ENCODE measurements at places on chromosomes 6 and 20.

DNA sequence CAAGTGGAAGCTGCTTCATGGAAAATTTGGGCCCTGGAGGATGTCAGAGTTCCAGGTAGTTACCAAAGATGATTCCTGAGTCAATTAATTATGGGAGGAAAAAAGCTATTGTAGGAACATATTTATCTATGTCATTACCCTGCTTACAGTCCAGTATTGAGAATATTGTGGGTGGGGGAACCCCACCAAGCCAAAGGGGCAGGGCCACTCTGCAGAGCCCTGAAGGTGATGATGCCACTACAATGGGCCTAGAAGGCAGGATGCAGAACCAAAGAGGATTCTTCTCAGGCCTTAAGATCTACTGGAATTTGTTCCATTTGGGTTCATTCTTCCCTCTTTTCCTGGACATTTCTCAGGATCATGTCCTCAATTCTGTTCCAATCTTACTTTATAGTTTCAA is 375.2 kb upstream of the MARCKS start:
- no peak for DNase-seq

- DNase-seq, result no peak
Measured at GRCh38 chr20:23311947-23312506, 38.6 kb upstream of the NXT1 start.

- DNase-seq, result no peak
Measured at GRCh38 chr20:53763707-53764414, 170.2 kb upstream of the ZNF217 start.

- DNase-seq, result no peak
Measured at GRCh38 chr20:2839732-2840137, 720 bp downstream of the PCED1A start.

DNA sequence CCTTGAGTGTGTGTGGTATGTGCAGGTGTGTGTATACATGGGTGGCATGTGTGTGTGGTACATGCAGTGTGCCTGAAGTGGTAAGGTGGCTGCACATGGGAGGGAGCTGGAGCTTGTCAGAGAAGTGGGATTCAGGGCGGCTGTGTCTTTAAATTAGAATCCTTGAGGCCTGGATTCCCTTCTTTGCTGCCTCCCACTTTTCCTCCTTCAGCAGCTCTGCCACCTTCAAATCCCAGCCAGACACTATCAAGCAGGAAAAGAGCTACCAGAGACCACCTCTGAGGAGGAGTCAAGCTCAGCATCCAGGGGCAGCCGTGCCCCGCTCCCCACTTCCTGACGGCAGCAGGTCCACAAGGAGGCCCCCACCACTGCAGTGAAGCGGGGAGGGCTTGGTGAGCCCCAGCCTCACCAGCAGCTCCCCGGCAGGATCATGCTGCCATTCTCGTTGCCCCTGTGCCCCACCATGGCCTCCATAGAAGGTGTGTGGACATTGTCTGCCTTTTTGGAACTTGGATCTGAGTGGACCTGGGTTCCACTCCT is 131.0 kb upstream of the MLN start:
- no peak for DNase-seq

DNA sequence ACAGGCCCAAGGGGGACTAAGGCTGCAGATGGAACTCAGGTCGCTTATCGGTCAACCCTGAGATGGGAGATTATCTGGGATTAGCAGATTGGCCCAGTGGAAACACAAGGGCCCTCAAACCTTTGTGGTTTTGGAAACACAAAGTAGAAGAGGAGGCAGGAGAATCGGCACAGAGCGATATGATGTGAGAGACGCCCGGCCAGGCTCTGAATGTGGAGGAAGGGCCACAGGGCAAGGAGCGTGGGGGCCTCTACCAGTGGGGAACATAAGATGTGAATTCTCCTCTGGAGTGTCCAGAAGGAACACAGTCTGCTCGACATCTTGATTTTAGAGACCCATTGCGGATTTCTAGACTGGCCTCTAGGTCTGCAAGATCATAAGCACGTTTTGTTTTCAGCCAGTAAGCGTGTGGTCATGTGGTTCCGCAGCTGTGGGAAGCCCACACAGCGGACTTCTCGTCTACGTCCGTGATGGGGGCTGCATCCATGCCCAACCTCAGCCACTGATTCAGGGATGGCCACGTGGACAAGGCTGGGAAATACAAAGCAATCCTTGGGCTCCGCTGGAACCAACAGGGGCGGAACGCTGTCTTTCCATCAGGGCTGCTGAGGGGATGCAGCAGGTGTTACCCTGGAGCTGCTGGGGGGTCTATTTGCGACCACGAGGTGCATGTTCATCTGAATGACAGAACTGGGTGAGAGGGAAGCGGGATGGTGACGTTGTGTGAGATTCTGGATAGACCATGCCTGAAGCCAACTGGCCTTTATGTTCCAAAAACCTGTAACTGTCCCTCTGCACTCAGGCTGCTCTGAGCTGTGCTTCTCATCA is 127.6 kb upstream of the PMEPA1 start:
- no peak for DNase-seq

DNA sequence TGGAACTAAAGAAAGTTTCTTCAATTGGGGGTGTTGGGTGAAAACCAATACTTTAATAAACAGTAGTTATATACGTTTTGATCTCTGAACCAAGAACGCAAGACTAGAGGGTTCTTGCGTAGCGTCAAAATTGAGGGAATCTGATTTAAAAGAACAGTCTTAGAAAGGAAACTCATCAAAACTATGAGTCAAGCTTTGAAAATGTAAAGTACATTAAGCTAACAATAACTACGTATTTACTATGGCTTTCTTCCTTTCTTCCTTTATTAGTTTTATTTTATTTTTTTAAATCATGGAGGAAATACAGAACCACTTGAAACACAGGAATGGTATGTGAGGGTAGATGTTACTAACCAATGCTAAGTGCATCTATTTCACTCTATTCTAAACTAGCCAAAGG is 287.0 kb upstream of the RSPO3 start:
- DNase-seq, result no peak

DNA sequence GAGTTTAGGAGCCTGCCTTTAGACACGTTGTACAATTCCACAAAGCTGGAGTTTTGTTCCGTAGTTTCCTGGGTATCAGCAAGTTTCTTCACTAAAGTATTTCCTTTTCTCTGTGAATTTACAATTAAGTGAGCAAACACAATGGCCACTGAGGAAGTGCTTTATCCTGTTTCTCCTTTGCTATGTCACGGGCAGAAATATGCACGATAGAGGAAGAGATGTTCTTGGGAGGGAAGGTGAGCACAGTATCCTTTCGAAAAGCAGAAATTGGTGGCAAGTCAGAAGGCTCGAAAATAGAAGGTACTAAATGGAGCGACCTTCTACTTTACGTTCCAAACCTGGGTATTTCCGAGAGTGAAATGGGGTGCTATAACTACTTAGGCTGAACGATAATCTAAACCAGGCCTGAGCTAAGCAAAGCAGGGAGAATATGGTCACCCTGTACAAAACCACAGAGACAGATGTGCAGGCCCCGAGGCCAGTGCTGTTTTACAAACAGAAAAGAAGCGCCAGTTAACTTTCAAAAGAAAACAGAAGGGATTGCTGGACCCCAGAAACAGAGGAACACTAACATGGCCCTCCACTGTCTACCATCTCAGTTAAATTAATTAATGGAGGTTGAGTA is 259.6 kb downstream of the TBC1D7 start:
- no peak for DNase-seq

GRCh38 chr20:10985536-10985935 is 311.7 kb upstream of the JAG1 start:
- no peak for DNase-seq

DNA sequence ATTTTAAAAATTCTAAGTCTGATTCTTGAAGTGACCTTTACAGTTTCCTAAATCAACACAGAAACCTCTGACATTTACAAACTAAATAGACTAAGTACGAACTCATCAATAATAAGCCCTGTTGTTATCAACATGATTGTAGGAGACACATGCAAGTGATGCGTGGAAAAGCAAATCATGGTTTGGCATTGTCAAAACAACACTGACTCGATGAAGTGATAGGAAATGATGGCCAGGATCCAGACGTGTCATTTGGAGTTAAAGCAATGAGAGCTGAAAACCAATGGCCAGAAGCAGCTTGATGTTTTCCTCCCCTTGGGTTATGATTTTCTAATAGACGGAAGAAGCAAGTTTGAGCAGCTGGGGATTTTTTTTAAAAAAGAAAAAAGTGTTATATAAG is 117.4 kb upstream of the FAM184A start:
- no peak for DNase-seq

- DNase-seq, result no peak
Measured at GRCh38 chr6:441126-441920, 49.8 kb downstream of the IRF4 start.

DNA sequence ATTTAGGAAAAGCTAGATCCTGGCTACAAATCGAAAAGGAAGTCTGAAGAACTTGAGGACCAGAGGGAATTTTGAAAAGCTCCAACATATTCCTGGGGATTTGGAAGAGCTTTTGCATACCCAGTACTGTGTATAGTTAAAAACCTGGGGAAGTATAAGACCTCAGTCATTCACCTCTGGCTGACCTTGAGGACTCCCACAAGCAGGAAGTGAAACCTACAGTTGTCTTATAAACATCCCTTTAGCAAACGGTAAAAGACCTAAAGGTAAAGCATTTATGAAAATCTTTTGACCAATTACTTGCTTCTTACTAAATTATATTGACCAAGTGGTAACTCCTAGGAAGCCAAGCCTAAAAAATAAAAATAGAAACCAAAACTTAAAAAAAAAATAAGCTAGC is 175.0 kb downstream of the HAO1 start:
- DNase-seq, result no peak

DNA sequence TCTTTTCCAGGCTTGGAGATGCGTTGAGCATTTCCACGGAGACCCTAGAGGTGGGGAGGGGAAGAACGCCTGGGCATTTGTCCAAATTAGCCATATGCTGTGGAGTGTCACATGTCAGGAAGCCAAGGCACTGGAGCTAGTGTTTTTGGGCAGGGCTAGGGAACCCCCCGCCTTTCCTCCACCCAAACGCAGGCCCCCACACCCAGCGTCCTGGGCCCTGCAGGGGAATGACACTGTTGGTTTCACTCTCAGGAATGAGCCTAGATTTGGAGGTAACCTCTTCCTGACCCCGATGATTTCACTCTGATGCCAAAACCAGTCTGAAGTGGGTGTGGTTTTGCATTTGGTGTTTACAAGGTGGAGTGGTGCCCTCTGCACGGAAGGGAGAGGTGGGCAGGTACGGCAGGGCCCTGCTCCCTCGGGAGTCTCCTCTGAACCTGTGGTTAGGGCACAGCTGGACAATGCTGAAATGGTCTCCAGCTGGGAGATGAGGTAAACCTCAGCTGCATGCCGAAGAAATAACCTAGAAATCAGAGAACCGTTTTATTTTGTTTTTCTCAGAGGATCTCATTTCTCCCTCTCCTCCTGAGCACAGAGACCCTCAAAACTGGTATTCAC is 29.5 kb downstream of the MTHFD1L start:
- DNase-seq, result no peak

DNA sequence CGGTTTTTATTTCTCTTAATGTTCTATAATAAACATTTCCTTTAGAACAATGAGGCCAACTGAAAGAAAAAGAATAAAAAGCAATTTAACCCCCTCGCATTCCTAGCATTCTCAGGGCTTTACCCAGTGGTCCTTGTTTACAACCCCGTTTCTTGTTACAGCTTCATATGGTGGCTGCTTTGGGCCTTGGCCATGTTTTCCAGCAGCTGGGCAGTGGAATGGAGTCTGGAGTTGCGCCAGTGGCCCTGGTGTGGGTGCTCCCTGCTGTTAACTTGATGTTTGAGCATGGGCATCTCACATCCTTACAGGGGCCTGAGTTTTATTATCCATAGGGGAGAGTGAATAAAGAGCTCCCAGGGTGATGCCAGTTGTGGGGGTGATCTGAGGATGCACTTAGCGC is 18.8 kb downstream of the EFCAB8 start:
- no peak for DNase-seq

DNA sequence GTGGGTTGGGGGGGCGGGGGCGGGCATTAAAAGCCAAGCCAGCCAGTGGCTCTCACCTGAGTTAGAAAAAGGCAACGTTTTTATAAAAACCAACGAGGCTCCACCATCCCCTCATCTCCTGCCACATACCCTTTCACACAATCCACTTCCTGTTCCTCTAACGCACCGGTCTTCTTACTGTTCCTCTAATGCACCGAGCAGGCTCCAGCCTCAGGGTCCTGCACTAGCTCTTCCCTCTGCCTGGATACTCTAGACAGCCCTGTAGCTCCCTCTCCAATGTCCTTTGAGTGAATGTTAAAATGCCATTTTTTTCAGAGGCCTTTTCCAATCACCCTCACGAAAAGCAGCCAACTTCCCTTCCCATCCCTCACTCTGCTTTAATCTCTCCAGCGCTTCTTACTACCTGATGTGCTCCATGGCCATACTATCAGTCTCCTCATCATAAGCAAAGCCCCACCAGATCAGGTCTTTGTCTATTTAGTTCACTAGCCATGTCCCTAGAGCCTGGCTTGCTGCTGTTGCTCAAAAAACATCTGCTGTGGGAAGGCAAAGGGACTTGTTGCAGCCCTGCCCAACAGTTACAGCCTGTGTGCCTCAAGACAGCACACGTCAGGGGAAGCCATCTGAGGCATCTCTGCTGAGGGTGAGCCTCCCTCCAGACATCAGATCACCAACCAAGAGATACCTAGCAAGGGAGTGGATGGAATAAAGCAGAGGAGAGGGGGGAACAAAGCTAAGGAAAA is 3.9 kb downstream of the FKBP1A start:
- no peak for DNase-seq

- no peak for DNase-seq
Measured at GRCh38 chr6:11761744-11762620, 16.6 kb downstream of the ADTRP start.

- DNase-seq, result no peak
Measured at GRCh38 chr20:35257175-35257909, 20.6 kb downstream of the MMP24OS start.

GRCh38 chr6:291204-291696 is 1.0 kb upstream of the DUSP22 start:
- no peak for DNase-seq

DNA sequence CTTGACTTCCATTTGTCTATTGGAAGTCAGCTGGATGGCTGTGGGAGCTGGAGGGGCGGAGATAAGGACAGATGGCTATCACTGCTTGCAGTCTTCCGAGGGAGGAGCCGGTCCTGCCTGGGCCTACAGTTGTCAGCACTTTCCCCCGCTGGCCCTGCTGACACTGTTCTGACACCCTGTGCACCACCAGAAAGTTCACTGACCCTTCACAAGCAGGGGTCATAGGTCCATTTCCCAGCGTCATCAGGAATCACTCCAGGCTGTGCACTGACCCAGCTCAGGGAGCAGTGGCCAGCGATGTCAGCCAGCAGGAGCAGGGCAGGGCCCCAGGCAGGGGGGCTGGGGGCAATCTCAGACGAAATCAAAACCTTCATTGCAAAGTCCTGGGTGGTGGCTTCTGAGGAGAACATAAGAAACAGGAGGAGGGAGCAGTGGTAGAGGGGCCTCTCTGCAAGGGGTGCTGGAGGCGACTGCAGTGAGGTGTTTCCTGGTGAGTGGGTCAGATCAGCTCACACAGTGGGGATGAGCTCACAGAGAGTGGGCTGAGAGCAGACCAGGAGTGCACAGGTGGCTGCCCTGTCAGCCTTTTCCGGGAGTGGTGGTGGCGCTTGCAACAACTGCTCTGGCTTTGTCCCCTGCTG is 26.5 kb upstream of the PLEKHG1 start:
- DNase-seq, result no peak

- no peak for DNase-seq
Measured at GRCh38 chr20:50868509-50869495, 62.4 kb downstream of the ADNP start.

Data from activated CD8-positive, alpha-beta memory T cell treated with anti-CD3 and anti-CD28 coated beads for 1 hour (primary cell).